ENCODE measurements at places on chromosomes 3 and 15.

DNA sequence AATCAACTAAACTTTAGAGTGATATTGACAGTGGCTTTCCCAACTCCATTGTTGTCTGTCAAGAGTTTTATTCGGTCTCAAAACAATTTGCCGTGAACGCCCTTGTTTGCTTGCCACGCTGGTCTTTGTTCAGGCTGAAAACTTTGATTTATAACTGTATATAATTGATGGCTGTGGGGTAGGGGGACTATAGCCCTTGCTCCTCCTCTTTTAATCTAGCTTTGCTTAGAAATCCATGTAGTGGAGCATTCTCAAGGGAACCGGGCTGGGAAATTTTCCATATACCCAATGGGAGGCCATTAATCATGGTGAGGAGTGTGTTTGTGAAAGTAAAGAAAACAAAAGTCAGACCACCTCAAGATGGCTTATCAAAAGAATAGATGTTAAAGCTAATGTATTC lies 339.8 kb upstream of the RARB start:
- no peak for DNase-seq

DNA sequence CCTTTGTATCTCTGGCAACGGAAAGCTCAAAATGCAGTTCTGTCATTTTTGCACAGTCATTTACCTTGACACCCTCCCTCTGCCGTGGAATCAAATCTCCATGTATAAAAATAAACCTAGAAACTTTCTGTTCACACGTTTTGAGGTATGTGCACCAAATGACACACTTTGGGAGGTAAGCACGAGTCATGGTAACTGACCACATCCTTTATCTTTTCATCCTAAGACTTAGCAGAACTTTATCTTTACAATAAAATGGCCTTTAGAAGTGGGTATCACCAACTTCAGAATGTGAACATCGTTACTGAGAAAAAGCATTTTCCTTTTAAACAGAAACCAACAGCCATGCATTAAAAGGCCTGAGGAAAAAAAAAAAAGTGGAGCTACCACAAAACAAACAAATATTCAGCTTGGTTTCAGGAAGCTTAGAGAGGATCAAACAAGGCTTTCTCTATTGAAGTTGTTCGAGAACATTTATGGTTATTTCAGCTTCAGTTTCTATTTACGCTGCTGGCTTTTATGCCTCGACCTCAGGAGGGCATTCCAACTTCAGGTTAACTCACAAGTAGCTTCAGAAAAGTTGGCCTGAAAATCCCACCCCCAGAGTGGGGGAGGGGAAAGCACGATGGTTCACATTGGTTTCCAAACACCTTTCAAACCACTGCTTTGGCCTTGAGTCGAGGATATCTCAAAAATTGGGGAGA lies 171.1 kb upstream of the ICE2 start:
- DNase-seq, result peak; percentile 59

DNA sequence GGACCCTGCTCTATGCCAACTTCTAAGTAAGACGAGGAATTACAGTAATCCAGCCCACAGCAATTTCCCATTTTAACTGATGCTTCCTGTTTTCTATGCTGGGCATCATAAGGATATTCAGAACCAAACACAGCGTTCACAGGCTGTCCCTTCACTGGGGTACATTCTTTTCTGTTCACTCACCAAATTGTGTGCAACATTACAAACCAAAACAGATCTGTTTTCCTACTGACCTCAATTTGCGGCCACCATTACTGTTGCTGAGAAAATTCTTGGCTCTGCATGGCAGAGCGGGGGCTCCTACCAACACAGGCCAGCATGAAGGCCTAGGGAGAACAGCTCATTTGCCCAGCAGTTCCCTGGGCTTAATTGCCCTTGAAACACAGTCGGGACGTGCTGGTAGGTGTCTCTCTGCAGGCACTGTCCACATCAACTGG lies 76.5 kb downstream of the MYO1E start:
- no peak for DNase-seq

DNA sequence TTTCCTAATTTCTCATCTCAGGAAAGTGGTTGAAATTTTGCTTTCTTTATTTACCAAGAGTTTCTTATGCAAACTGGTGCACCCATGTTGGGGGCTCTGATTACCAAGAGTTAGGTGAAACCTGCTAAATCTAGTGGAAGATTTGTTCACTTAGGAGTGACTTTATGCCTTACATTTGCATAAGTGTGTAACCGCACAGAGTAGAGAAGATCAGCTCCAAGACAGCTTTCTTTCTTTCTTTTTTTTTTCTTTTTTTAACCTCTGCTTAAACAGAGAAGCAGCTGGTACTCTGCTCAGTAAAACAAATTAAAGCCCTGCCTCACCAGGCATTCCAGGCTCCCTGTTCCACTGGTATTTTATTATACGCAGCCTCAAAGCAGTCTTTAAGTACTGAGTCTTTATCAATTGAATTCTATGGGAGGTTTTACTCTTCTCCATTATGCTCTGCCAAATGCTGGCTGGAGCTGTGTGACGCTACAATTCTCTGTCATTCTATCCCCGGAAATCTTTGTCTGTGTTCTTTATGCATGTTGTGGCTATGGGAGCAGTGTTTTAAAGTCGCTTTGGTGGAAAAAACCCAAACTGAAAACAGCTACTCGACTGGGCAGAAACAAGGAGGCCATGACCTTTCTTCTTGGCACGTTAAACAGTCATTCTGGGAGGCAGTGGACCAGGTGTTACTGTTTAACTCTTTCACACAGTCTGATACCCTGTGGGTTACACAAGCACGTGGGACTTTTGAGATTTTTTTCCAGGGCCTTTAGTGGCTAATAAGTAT lies 55.2 kb upstream of the GBE1 start:
- DNase-seq, result no peak

GRCh38 chr3:62632510-62633294 lies 242.5 kb downstream of the CADPS start:
- no peak for DNase-seq

GRCh38 chr15:94576889-94577533 lies 345.6 kb downstream of the MCTP2 start:
- peak; percentile 62 for DNase-seq

GRCh38 chr15:67300266-67301025 lies 45.9 kb downstream of the IQCH start:
- no peak for DNase-seq

DNA sequence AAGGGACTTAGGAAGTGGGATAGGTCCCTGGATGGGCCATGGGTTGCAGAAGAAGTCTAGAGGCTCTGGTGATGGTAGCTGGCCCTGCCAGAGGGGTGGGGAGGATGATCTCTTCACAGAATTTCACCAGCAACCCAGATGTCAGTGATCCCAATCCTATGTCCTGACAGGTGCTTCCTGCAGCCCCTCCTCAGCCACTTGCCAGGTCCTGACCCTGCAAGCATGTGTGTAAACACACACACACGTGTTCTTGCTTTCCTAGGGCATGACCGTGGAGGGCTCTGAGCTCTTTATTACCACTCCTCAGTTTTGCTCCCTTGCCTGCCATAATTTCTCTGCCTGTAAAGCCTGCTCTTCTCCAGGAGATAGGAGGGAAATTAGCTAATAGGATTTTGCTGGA lies 12.5 kb downstream of the TEX264 start:
- no peak for DNase-seq

GRCh38 chr3:28250999-28251398 lies 9.6 kb downstream of the CMC1 start:
- DNase-seq, result no peak

DNA sequence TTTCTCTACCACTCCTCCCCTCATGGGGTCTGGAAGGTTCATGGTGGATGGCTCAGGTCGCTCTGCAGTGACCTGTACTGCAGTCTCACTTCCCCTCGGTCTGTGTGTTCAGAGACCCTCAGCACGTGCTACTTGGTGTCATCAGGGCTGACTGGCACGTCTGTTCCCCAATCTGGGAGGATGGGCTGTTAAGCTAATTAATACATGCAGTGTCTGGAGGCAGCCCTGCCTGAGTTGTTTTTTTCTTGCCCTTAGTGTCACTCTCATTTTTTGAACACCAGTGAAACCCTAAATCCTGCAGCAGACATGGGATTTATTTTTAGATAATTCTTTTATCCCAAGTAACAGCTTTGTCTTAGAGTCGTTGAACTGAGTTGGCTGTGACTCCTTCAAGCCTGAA lies 64.6 kb downstream of the ARNT2 start:
- DNase-seq, result no peak

GRCh38 chr15:32152574-32152973 lies 122.3 kb downstream of the CHRNA7 start:
- DNase-seq, result no peak

- DNase-seq, result no peak
Measured at GRCh38 chr3:177683586-177683985, 486.3 kb upstream of the TBL1XR1 start.

DNA sequence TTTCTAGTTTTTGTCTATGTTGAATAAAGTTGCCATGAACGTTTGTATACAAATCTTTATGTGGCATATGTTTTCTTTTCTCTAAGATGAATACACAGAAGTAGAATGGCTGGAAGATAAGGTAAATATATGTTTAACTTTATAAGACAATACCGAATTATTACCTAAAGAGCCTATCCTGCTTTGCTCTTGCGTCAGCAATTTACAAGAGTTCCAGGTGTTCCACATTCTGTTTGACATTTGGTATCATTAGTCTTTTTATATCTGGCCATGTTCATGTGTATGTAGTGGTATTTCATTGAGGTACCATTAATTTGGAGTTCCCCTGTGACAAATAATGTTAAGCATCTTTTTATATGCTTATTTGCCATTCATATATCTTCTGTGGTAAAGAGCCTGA lies 74.1 kb upstream of the TRIM42 start:
- no peak for DNase-seq

DNA sequence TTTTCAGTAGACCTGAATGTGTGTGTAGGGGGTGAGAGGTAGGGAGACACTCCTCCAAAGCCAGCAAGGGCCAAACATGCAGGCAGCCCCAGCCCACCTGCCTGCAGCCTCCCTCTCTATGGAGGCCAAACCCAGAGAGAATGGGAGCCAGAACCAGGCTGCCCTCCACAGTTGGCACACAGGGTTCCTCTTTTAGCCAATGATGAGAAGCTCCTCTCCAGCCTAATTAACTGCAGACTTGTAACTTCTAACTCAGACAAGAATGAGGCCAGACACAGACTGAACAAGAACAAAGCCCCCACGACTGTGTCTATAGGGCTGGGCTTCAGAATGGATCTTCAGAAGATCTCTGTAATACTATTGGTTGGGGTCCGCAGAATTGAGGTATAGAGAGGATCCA lies 12.3 kb upstream of the TLE3 start:
- DNase-seq, result no peak

GRCh38 chr3:105672996-105673395 lies 195.8 kb downstream of the CBLB start:
- DNase-seq, result no peak

GRCh38 chr15:55791551-55792400 lies 48.8 kb upstream of the PRTG start:
- DNase-seq, result no peak

GRCh38 chr15:99502182-99502581 lies 63.6 kb upstream of the MEF2A start:
- DNase-seq, result no peak

DNA sequence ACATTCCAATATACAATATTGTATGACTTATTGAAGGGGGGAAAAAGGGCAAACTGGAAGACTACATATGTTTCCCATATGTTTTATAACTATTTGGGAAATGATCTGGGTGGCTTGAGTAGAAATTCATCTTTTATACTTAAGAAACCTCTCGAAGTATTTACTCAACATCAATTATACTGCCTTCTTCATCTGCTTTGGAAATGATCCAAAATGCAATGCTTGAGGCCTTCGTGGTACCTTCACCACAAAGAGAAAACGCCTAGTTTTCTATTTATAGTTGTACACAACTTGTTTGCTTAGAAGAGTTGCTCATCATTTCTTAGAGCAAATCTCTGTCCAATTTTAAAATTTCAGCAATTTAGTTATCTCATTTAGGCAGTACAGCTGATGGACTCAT lies 18.8 kb downstream of the ACKR4 start:
- DNase-seq, result no peak

- DNase-seq, result no peak
Measured at GRCh38 chr15:90412356-90413194, 24.5 kb downstream of the IQGAP1 start.

GRCh38 chr3:17231537-17232261 lies 346.9 kb downstream of the PLCL2 start:
- DNase-seq, result no peak

DNA sequence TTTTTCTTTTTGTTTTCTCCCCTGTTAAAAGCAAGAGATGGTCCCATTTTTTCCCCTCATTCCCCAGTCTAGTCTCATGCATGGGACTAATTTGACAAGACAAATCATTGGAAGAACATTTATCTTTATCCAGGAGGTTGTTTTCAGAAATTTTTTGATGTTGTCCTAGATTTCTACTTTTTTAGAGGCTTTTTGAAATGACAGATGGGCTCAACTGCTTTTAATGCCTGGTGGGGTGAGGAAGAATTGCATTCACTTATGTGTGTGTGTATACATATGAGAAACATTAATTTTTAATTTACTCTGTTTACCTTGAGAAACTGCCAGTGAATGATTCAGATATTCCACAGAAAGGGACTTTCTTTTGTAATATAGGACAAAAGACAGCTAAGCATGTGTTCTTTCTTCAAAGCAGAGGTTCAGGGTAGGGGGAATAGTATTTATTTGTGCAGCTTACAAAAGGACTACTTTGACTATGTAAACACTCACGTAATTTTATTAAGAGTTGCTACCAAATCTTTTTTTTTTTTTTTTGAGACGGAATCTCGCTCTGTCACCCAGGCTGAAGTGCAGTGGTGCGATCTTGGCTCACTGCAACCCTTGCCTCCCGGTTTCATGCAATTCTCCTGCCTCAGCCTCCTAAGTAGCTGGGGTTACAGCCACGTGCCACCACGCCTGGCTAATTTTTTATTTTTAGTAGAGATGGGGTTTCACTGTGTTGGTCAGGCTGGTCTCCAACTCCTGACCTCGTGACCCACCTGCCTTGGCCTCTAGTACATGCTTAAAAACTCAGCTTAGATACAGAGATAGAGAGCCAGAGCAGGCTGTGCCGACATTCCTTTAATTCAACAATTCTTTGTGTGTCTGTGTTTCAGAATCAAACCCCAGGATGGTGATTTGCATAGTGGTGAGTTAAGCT lies 130.1 kb upstream of the RARB start:
- DNase-seq, result no peak

DNA sequence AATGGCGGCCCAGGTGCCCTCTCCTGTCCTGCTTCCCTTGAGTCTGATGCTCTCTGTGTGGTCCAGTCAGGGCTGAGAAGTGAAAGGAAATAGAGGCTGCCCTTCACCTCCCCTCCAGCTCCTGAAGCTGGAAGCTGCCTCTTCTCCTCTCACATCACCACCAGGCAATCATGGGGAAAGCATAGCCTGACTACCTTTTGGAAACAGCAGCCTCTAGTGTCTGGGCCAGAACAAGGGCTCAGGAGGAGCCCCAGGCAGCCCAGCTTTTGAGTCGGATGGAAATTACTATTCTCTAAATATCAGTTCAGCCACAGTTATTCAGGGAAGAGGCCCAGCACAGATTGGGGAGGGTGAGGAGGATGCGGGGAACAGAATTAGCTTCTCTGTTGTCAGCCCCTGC lies 43.3 kb upstream of the CCDC174 start:
- no peak for DNase-seq

GRCh38 chr3:72862314-72863090 lies 14.3 kb upstream of the SHQ1 start:
- DNase-seq, result no peak

- no peak for DNase-seq
Measured at GRCh38 chr3:10419637-10420232, 85.7 kb downstream of the ATP2B2 start.
